ENCODE measurements at places on chromosomes 1 and 21.
A peak's percentile ranks its signal among the peaks of the same experiment; 100 is the strongest.

DNA sequence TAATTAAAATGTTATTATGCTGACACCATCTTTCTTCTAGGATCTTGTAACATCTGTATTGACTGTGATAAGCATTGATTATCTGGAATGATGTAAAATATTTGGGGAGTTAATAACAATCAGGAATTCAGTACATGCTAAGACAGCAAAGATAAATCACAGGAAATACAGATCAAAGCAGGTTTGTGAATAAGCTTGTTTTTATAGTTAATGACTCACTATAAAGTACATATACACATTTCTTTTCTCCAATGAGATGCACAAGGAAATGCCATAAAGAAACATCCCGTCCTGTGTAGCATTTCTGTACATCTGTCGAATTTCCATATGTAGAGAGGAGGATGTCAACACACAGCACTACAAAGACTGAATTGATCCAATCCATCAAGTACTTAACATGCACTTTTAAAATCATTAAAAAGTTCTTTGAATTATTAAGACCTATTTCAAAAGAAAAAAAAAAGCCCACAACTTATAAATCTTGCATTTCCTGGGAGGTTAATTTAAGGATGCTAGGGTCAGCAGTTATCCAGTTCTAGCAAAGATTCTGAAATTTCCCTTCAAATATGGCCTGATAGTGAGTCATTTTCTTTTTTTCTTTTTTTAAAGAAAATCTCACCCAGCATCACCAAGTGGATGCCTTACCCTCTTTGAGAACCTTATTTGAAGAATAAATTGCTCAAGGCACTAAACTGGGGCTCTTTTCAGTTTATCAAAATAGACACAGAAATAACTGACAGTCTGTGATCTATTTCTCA lies 243.2 kb upstream of the NR5A2 start:
- DNase-seq: no peak

GRCh38 chr1:162381941-162382750 lies 618 bp downstream of the C1orf226 start:
- DNase-seq: no peak

DNA sequence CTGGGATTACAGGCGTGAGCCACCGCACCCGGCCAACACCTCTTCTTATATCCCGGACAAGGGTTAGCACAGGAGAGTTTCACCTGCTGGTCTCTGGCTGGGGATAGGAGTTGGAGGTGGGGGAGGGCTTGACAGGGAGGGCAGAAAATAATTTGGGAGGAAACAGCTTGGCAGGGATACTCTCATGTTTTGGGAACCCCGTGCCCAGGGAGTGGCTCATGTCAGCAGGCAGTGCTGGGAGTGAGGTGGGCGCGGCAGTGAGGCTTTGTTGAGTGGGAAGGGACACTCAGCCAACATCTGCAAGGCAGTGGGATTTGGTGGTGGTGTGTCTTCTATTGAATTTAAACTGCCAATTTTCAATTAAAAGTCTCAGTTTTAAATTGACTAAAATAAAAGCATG lies 1.1 kb upstream of the THEM5 start:
- no peak for DNase-seq

GRCh38 chr1:214717351-214717750 lies 114.4 kb downstream of the CENPF start:
- no peak for DNase-seq

DNA sequence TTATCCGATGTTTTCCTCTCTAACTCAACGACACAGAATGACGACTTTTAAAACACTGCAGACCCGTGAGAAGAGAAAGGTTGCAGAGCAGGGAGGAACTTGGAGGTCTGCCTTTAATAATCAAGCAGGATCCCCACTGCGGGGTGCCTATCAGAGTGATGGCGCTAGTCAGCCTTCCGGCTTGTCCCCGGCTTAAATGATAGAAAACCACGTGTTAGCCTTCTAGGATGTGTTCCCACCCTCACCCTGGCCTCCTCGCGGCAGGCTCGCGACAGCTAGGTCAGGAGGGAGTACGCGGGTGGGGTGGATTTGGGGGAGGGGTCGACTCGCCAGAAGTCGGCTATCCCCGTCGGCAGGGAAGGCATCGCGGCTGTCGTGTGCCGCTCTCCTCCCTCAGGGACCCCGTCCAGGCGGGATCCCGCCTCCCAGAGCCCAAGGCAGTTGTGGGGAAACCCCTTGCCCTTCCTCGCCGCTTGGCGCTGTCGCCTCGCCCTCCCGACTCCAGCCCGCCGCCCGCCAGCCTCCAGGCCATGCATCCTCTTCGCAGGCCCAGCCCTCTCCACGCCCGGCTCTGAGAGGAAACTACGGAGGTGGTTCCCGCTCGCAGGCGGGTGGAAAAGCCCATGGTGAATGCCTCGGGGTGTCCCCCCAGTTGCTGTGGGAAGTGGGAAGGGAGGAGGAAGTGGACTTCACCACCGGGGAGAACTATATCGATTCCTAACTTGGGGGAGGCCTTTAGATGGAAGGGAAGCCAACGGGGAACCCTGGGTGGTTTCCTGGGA lies 1.1 kb upstream of the SMG7 start:
- DNase-seq: peak; percentile 58

DNA sequence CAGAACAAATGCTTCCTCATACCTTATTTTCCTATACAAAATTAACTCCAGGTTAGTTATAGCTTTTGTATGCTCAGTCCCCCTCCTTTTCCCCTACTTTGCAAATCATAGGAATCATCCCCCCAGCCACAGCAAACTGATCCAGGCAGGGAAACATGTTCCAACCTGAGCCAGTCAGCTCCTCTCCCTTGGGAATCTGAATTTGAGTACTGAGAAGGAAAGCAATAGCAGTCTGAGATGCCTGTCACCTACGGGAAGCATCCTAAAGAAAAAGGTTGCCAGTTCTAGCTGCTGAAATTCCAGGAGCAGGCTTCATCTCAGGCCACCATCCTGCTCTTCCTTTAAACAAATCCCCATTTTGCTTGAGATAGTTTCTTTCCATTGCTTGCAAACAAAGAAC lies 6.9 kb downstream of the ADSS2 start:
- no peak for DNase-seq

DNA sequence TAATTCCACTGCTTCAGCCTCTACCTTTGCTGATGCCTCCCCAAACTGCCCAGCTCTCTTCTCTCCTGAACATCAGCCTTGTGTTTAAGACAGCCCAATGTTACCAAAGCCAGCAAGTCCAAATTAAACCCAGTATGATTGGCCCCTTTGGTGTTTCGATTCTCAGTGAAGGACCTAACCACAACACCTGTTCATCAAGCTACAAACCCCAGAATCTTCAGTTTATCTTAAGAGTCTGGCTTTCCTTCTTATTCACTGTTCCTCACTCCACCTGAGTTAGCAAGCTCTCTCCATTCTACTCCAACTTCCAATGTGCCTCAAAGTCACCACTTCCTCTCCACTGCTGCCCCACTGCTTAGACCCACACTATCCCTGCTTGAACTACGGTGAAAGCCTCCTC lies 25.5 kb upstream of the ITPKB start:
- DNase-seq: no peak

GRCh38 chr1:240607006-240607405 lies 4.9 kb downstream of the GREM2 start:
- DNase-seq: no peak

DNA sequence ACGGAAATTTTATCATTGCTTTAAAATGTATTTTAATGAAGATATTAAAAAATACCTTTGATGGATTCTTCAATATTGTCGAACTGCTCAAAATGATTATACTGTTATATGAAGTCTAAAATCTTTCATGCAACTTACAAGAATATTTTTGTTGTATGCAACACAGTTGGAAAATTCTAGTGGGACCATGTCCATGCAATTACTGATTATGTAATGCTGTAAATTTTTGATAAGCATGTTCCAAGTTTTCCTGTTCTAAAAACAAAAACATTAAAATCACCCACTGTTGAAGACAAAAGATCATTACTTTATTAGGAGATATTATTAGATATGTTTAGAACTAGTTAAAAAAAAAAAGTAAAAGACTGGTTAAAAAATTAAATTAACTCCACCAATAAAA lies 132.8 kb downstream of the NFIA start:
- DNase-seq: no peak

GRCh38 chr1:245240648-245241165 lies 85.9 kb downstream of the KIF26B start:
- DNase-seq: no peak

- DNase-seq: no peak
Measured at GRCh38 chr1:209598227-209598626, 14.7 kb downstream of the CAMK1G start.

- no peak for DNase-seq
Measured at GRCh38 chr1:8718850-8719361, 98.5 kb downstream of the RERE start.

DNA sequence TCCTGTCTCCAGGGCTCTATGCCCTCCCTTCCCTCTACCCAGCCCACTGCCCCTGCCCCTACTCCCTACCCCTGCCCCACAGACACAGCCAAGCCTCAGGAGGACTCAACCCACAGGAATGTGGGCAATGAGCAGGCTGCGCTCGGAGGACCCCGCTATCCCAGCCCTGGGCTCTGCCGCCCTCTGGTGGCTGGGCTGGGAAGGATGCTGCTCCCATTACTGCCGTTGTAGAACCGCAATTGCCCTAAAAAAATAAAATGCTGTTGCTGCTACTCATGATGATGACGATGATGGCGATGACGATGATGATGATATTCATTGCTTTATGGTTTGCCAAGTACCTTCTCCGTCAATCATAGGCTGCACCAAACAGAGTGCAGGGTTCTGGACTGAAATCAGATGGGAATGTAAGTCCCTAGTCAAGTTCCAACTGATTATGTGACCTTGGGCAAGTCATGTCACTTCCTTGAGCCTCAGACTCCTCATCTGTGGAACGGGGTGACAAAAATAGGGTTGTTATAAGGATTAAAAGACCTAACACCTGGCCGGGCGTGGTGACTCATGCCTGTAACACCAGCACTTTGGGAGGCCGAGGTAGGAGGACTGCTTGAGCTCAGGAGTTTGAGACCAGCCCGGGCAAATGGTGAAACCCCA lies 24.6 kb downstream of the ARHGEF19 start:
- DNase-seq: peak; percentile 46

- DNase-seq: no peak
Measured at GRCh38 chr1:96683931-96684330, 37.7 kb upstream of the PTBP2 start.

DNA sequence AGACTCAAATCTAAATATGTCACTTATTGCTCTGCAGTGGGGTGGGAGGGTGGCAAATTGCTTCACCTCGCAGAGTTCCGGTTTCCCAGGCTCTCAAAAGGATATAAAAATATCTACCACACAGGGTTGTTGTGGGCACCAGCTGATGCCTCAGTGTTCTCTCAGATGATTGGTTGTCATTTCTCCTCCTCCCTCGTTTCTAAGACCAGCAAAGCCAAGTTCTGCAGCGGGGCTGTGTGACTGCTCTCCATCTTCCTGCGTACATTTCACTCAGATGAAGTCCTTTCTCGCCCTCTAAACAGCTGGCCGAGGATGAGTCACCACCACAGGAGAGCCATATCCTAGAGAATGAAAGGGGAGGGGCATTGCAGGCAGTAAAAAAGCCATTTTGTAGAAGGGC lies 35.0 kb upstream of the VWA5B1 start:
- DNase-seq: no peak

- no peak for DNase-seq
Measured at GRCh38 chr1:33000427-33001026, 35.9 kb upstream of the RNF19B start.

GRCh38 chr1:243726806-243727502 lies 123.1 kb downstream of the AKT3 start:
- DNase-seq: no peak

DNA sequence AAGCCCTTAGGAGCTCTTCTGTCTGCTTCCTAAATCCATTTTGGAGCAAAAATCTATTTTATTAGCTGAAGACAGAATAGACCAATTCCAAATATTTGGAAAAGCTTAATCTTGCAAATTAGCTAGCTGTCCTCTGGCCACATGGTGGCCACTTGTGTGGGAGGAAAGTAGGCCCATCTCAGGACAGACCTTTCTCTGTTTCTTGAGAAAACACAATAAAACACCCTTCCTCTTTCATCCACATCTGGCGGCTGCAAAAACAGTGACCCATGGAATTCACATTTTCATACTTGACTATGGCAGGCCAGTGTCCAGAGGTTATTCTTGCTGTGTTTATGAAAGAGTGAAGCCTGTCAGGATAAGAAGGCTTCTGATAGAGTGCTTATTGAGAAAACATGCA lies 275.6 kb downstream of the PLPP3 start:
- DNase-seq: no peak

GRCh38 chr1:45608175-45609156 lies 15.4 kb downstream of the CCDC17 start:
- DNase-seq: no peak

- no peak for DNase-seq
Measured at GRCh38 chr1:171032822-171033702, 57.6 kb upstream of the FMO3 start.

- peak; percentile 48 for DNase-seq
Measured at GRCh38 chr1:86913399-86913895, 479 bp downstream of the SELENOF start.

GRCh38 chr1:179369751-179370341 lies 4.1 kb downstream of the AXDND1 start:
- no peak for DNase-seq

GRCh38 chr1:205676597-205676996 lies 3.7 kb downstream of the SLC45A3 start:
- DNase-seq: no peak

- no peak for DNase-seq
Measured at GRCh38 chr1:180908074-180908765, 4.5 kb upstream of the KIAA1614 start.

DNA sequence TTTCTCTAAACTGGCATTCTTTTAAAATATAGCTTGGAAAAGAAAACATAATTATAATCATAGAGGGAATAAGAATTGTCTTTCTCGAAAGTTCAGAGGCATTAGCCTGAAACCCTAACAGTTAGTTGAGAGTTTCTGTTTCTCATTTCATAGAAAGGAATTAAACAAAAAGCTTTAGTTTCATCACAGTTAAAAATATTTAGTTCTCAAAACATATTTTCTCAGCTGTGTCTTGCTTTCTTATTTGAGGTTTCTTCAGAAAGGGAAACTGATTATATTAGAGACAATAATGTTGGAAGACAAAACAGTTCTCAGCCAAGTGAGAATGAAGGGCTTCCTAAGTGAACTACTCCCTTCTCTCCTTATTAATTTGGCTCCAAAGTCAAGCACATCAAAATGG lies 75.4 kb upstream of the C1orf105 start:
- DNase-seq: no peak

DNA sequence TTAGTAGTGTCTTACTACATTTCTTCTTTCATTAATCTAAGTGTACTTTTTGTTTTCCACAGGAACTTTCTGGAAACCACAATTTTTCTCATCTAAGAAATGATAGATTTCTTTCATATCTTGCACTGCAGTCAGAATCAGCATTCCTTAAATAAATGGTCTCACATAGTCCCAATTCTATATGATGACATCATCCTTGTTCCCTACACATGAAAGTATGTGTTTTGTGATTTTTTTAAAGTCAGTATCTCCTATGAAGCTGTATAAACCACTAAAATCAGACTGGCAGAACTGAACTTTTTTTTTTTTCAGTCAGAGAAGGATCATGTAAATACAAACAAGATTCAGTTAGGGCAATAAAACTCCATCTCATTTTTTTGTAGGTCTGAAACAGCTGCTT lies 742.6 kb upstream of the CXADR start:
- no peak for DNase-seq

GRCh38 chr1:113983826-113984225 lies 4.6 kb downstream of the OLFML3 start:
- no peak for DNase-seq

- no peak for DNase-seq
Measured at GRCh38 chr1:1529936-1530335, 10.5 kb downstream of the TMEM240 start.
